ENCODE measurements at places on chromosomes 6 and 20.

- DNase-seq: no peak
Measured at GRCh38 chr6:149433881-149434280, 33.8 kb downstream of the SUMO4 start.

DNA sequence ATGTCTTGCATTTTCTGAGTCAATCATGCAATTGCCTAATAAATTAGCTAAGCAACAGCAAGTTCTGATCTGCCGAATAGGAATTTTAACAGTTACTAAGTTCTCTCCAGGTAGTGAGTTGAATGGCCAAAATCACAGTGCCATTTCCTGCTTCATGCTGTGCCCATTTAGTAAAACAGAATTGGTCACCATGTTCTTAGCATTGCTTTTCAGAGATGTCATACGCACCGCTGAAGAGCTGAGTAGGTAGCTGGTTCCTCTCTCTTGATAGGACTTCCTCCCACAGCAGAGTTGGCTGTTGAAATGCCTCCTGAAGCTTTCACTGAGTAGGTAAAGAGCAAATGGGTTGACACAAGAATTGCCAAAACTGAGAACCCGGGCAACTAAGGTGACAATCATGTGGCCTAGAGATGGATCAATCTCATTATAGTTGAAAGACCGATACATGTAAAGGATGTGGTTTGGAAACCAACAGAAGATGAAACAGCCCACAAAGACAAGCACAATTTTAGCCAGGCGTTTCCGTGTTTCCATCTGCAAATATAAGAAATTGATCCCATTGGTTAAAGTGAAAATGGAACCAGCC, 57.1 kb upstream of the GJE1 start:
- DNase-seq: no peak

DNA sequence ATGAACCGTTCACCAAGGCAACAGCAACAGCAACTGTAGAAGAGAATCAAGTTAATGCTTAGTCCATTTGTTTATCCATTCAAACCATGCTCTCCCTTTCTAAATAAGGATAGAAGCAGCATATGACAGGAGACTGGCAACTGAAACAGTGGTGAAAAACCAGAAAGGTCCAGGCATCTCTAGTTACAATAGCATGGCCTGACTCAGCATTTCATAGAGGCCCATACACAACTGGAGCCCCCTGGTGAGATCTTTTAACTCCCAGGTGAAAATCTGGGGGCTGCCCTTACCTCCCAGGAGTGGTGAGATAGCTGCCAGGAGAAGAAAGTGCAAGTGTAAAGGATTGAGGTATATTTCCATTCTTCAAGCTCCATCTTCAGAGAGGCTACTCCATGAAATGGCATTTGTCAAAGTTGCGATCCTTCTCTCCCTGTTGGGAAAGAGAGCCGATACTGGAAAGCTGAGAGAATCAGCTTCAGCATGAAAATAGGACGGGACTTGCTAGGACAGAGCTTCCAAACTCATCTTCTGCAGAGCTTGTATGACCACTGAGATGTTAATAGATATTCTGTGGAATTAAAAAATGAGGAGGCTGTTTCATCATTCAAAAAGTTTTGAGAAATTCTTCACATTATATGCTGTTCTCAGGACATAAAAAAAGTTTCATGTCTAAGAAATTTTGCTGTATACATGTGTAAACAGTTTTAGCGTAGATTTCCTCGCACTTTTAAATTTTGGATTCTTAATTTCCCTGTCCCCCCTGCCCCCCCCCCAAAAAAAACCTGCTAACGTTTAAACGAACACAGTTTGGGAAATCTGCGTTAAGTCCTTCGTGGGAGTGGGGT, 10.9 kb upstream of the SLC2A12 start:
- DNase-seq: no peak

- no peak for DNase-seq
Measured at GRCh38 chr6:1868561-1869261, 259.0 kb downstream of the FOXC1 start.

DNA sequence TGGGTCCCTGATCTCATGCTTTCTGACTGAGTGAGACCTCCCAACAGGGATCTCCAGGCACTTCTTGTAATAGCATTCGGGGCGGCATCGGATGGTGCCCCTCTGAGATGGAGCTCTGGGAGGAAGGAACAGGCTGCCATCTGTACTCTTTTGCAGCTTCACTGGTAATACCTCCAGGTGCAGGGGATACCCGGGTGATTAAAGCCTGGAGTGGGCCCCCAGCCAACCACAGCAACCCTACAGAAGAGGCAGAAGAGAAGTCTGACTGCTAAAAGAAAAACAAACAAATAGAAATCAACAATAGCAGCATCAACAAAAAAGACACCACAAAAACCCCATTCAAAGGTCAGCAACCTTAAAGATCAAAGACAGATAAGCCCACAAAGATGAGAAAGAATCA, 19.1 kb upstream of the PGK2 start:
- no peak for DNase-seq

DNA sequence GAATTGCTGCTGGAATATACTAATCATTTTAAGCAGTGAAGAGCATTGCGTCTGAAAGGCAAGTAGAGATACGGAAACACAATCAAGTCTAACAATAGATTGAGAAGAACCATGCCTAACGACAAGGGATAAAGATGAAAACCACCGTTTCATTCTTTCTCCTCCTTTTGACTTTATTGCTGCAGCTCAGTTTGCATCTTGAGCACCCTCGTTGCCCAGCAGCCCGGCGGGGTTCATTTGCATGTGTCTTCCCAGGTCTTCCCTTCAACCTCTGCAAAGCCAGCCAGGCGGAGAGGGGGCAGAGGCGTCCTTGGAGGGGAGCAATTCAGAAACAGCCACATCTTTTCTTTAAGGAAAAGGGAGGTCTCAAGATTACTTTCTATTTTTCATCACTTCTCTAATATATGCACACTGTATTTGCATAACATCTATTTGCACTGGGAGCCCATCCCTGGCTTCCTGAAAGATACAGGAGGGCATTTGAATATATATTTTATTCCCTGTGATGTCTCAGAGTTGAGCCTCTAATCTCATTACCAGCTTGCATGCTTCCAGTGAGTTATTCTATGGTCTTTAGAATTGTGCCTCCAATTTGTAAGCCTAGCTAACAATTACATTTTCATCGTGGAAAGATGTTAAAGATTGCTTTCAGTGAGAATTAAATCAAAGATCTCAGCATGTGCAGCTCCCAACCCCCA, 18.7 kb upstream of the PXDC1 start:
- no peak for DNase-seq

DNA sequence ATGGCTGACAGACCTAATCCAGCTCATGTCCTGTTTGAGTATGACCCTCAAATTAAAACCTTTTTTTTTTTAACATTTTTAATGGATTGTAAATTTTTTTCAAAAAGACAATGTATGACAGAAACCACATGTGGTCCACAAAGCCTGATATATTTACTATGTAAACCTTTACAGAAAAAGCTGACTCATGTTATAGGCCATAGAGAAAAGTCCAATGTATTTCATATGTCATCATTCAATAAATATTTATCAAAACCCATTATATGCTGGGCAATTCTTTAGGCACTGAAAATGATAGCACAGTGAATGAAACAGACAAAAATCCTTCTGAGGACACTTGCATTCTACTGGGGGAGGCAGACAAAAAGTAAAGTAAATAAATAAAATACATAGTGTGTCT, 826.2 kb upstream of the FLRT3 start:
- no peak for DNase-seq

- no peak for DNase-seq
Measured at GRCh38 chr6:470051-470900, 78.7 kb downstream of the IRF4 start.

DNA sequence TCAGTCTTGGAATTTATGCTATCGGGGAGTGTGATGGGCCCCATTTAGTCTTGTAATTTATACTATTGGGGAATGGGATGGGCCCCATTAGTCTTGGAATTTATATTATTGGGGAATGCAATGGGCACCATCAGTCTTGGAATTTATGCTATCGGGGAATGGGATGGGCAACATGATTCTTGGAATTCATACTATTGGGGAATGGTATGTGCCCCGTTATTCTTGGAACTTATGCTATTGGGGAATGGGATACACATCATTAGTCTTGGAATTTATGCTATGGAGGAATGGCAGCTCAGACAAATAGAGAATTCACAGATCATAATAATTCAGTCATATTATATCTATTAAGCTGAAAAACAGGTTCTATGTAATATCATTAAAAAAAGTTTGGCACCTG, 300.3 kb downstream of the SMOC2 start:
- DNase-seq: no peak

DNA sequence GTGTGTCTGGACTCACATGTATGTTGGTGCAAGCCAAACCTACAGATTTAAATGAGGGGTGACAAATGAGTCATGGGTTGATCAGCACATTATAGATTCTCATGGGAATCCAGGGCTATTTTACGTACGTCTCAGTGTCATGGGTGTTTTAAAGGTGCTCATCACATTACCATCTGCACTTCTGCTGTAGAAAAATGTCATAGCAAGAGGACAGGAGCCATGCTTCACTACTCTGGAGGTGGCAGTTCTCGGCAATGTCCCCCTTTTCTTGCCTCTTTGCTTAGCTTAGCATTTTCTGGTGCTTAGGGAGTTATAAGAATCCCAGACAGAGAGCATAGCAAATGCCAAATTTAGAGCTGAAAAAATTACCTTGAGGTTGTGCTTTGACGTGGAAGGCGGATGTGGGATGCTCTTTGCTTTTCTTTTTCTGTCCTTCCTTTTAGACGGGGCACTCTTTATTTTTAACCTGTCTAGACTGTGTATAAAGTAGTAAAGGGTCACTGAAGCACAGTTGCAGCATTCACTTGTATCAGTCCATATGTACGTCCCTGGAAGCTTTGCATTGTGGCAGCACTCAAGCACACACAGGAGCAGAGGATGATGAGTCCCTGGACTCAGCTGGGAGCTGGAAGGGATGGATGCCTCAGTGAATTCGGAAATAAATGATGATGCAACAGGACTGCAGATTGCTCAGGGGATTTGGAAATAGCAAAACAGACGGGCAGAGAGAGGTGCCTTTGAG, 139.7 kb downstream of the SYNDIG1 start:
- DNase-seq: no peak

GRCh38 chr6:108275976-108276375, 15.1 kb upstream of the SNX3 start:
- no peak for DNase-seq

DNA sequence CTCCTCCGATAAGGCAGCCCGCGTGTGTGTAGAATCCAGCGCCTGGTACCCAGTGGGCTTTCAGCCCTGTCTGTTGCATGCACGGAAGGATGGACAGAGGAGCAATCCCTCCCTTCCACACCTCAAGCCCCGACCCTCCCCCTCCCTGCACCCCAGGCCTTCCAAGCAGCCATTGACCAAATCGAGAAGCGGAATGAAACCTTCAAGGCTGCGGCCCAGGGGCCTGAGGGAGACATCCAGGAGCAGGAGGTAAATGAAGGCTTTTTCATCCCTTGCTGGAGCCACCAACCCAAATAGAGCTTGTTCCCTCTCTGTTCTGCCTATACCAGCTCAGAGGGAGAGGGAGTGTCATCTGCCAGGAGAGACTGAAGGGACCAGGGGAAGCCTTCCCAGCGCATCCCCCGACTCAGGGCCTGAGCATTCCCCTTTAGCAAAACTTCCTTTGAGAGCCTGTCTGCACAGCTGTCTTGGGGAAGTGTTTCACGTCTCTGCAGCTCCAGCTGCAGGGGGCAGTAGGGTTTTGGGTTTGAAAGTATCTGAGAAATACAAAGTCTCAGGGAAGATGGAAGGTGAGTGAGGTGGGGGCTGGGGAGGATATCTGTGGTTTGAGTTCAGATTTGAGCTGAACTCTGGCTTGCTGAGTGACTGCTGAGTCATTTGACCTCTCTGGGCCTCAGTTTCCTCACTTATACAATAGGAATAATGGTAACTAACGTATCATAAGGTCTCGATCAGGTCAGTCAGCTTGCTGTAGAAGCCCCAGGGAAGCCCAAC, 16.1 kb downstream of the FGD2 start:
- no peak for DNase-seq

DNA sequence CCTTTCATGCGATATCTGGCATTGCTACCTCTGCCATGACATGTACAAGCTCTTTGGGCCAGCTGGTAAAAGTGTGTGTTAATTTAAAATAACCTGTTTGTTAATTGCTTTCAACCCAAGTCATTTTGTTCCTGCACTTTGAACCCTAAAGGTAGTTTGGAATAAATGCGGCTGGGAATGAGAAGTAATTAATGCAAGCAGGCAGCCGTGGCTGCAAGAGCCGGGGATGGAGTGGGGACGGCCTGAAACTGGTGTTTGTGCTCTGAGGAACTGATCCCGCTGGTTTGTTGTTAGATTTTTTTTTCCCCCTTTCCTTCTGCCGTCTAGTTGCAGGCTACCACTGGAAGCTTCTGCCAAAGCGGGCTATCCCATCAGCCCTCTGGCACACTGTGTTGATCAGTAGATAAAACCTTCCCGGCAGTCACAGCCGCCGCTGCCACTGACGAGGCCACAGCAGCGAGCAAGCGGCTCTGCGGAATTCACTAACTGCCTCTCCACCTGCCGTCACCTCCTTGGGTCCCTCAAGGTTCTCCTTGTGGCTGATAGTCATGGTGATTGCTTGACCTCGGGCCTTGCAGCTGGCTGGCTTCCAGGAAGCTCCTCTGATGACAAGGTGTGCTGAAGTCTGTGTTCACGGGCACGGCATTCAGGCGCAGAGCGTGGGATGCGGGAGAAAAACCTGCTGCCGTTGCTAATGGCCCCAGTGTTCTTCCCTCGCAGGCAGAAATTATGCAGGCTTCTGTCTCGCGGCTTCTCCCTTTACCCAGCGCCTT, 315.9 kb downstream of the TFAP2A start:
- no peak for DNase-seq

DNA sequence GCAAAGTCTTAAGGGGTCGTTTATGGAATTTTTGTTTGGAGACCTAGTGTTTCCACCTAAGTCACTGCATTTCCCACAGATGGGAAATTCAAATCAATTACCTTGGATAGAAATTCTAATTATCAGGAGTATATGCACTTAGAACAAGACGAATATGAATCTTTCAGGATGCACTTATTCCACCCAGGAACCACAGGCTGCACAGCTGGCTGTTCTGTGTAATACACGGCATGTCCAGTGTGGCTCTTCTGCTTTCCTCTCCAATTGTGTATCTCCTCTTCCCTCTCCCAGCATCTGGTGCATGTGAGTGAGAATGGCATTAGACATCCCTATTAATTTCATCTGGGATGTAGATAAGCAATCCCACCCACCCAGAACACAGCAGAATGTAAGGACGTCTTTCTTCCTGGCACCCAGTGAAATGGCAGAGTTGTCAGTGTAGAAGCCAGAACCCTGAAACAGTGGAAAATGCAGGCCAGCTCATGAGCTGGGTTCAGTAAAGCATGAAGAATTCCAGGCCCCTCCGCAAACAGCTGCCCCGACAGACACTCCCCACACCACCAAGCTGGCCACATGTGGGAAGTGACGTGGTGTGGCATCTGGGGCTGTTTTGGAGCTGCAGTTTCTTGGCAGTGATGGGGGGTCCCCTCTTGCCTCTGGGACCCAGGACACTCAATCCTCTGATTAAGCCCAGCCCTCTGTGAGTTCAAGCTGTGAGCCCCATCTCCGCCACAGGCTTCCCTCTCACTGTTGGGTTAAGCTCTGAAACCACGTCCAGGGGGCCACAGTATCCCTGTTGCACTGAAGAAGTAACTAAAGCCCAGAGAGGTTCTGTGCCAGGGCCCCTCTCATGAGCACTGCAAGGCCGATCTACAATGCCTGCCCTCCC, 180.1 kb upstream of the CST7 start:
- no peak for DNase-seq

All from substantia nigra (tissue), 51 donors.